Hepatocyte (in vitro differentiated cells): ENCODE measurements at places on chromosomes 16 and 17. TPM values are rescaled to one million over a fixed set of nuclear protein-coding genes. Genes with fewer than 3 reads are reported as not detected.

DNA sequence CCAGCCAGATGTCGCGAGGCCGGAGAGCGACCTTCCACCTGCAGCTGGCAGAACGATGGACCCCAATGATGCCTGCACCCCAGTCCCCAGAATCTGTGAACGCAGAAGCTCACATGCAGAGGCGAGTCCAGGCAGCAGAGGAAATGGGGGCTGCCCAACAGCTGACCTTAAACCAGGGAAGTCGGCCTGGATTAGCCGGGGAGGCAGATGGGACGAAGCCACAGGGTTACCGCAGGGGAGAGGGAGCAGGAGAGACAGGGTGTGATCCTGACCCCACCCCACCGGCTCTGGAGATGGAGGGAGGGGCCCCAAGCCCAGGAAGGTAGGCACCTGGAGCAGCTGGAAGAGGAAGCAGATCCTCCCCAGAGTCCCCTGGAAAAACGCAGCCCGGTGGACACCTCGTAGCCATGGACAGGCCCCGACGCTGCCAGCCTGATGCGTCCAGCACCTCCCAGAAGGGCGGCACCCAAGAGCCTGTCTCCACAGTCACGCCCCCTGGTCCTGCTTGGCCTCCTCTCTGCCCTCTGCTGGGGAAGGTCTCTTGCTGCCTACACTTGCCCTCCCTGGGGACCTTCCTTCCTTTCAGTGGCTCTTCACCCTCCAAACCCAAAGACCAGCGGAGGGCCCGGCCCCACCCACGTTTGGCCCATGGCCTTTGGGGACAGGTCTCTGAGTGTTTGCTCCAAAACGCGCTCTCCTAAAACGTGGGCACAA lies 37.3 kb downstream of the PIEZO1 start:
- DNase-seq: no peak

DNA sequence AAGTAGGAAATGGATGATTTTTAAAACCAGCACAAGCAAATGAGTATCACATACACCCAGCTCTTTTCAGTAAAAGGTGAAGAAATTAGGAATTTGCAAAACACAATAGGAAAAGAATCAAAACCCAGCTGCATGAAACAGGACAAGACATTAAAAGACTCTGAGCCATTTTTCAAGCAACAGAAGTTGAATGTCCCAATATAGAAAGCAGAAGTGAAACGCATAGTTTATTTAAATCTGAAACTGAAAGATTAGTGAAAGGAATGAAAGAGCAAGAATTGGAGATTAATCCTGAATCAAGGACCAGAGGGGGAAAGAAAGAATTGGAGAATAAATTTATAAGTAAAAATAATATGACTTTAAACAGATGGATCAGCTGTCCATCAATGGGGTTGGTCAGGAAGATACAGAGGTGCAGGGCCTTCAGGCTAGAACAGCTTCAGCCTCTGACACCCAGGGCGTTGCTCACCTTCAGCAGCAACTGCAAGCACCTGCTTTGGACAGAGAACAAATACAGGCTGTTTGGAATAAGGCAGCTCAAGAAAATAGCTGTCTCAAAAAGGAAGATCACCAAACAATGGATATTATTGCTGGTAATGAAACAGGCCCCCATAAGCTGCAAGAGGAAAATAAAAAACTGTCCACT lies 3.9 kb upstream of the ARHGAP17 start:
- DNase-seq: no peak

- no peak for DNase-seq
Measured at GRCh38 chr17:381941-382643, 29.5 kb upstream of the RPH3AL start.

GRCh38 chr17:1058423-1059130 lies 61.6 kb downstream of the TIMM22 start:
- DNase-seq: peak; percentile 58

- no peak for DNase-seq
Measured at GRCh38 chr17:6548034-6548433, 8.3 kb downstream of the PITPNM3 start.

DNA sequence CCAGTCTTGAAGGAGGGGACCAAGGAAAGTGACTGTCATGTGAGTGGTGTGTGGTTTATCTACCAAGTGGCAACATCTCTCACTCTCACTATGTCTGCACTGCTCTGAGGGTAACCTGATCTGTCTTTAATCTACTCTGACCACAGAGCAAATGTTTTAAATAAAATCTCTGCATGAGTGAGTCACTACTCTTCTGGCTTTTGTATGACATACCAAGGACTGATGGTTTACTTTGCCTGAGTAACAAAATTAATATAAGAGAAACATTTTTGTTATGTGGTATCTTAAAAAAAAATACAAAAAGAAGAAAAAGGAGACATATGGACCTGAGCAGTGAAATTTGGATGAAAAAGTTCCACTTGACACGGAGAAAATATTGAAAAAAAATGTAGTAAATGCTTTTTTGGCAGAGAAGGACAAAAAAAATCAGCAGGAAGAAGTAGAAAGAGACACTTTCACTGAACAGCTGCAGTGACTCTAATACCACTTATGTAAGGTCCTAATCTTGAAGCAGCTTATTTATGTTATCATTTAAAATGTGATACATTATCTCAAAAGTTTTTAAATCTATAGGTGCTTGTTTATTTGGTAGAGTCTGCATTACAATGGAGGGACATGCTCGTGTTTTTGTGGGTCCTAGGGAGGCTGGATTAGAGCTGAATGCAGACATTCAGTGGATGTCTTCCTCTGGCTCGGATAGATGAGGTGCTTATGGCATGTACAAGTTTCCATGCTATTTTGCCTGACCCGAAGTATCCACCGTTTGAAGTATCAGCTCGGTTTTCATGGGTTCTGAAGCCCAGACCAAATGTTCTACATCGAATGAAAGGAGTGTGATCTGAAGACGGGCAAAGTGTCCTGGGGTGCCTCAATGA lies 240.7 kb downstream of the MAP2K6 start:
- peak; percentile 23 for DNase-seq

GRCh38 chr17:50845240-50846147 lies 10.1 kb downstream of the WFIKKN2 start:
- no peak for DNase-seq

KRT17 gene
- 41.5 and 59.5 TPM in 2 replicates for total RNA-seq

CNGB1 gene
- total RNA-seq: not detected in 2 replicates

P2RX5 gene
- total RNA-seq: 0.36 TPM in 1 of 2 replicates, not detected in the other
